Epithelial cell of esophagus (primary cell): ENCODE measurements at places on chromosomes 6 and 20.

- DNase-seq = peak; percentile 73
Observed at GRCh38 chr6:148516217-148516616, 173.6 kb downstream of the SASH1 start.

- peak; percentile 40 for DNase-seq
Observed at GRCh38 chr6:42555477-42556457, 8.1 kb upstream of the UBR2 start.

- peak; percentile 68 for DNase-seq
Observed at GRCh38 chr6:6386010-6386409, 65.5 kb upstream of the F13A1 start.

- DNase-seq = no peak
Observed at GRCh38 chr6:151796842-151797530, 10.5 kb upstream of the ESR1 start.

DNA sequence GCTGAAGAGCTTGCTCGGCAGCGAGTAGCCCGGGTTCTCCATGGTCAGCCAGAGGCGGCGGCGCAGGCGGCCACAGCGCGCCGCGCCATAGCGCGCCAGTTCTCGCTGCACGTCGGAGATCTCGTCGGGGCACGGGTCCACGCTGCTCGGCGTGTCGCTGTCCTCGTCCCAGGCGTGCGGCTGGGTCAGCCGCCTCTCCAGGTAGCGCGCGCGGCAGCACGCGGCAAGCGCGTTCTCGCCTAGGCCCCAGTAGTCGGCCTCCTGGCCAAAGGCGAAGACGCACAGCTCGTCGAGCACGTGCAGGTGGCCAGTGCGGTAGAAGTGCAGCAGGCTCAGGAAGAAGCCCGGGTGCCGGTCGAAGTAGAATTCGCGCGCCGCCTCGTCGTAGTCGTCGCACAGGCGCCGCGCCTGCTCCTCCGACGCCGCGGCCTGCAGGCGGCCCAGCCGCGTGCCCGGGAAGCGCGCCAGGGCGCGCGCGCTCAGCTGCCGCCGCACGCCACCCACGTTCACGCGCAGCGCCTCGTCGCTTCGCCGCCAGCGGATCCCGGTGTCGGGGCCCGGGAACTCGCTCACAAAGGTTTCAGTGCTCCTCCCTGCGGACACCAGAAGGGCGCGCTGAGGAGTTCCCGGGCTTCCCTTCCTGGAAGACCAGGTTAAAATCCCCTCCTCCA, 2.7 kb downstream of the KCNS1 start:
- DNase-seq = peak; percentile 61

- peak; percentile 41 for DNase-seq
Observed at GRCh38 chr6:145540741-145541140, 194.6 kb downstream of the EPM2A start.

GRCh38 chr20:61526907-61527306, 274.8 kb downstream of the CDH4 start:
- DNase-seq = no peak

GRCh38 chr6:2960935-2961334, 10.4 kb downstream of the SERPINB6 start:
- no peak for DNase-seq

GRCh38 chr6:16819752-16820151, 58.5 kb upstream of the ATXN1 start:
- DNase-seq = peak; percentile 45

- peak; percentile 52 for DNase-seq
Observed at GRCh38 chr6:90467546-90467945, 119.3 kb downstream of the MAP3K7 start.

- no peak for DNase-seq
Observed at GRCh38 chr6:135202836-135203235, 21.7 kb downstream of the MYB start.

- no peak for DNase-seq
Observed at GRCh38 chr6:101398716-101399615, 5.5 kb downstream of the GRIK2 start.

- DNase-seq = no peak
Observed at GRCh38 chr6:4849226-4850022, 73.2 kb downstream of the CDYL start.

GRCh38 chr6:124977067-124977908, 15.1 kb downstream of the RNF217 start:
- peak; percentile 46 for DNase-seq

DNA sequence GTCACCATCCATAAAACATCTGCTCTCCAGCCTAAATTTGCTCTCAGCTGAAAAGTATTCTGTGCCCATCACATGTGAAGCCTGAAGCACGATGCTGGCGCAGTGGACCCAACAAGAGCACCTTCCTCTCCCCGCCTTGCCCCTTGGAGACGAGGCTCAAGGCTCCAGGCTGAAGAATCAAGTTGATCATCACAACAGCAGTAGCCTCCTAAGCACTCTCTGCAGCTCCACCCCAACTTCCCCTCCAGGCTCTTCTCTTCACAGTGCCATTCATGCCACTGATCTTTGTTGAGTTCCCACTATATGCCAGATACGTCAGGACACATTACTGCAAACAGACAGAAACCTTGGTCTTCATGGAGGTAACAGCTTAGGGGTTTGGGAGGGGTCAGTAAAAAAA, 41.6 kb upstream of the ZNF217 start:
- DNase-seq = no peak

DNA sequence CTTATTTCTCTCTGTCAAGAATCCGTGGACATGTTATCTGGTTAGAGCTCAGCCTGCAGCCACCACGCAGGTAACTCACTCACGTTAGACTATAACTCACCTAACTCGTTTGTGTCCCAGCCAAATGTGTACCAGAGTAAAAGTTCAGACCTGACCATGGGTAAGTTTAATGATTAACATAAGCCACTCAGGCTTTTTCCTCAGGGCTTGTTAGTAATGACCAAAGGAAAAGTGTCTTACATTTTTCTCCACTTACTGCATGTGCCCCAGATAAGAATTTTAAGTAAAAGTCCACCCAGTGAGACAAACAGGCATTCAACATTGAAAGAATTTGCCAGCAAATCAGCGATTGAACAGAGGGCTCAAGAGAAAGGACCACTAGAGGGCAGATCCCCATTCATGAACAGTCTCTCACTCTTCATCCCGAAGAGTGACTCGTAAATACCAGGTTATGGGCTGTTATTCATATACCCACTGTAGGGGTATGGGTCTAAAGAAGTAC, at the start of gene PKHD1:
PKHD1 (minus strand) TSS at position 116 of the 502 bp plus-strand sequence. CDS start 2,680 bp downstream, outside the sequence.
- peak; percentile 49 for DNase-seq

DNA sequence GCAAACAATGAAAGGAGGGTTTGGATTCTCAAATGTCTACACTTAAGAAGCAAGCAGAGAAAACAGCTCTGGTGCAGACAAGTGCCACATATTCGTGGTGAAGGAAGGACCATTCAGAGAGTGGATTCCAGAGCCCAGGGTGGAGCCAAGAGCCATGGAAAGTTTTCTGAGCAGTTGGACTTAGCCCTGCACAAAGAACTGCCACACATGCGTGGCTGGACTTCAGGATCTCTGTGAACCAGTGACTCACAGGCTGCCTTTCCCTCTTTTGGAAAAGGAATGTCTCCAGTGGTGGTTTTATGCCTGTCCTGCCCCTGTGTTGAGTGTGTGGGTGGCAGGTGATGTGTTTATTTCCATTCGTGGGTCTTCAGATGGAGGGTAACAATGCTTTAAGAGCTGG, 489.5 kb downstream of the CDH26 start:
- no peak for DNase-seq

DNA sequence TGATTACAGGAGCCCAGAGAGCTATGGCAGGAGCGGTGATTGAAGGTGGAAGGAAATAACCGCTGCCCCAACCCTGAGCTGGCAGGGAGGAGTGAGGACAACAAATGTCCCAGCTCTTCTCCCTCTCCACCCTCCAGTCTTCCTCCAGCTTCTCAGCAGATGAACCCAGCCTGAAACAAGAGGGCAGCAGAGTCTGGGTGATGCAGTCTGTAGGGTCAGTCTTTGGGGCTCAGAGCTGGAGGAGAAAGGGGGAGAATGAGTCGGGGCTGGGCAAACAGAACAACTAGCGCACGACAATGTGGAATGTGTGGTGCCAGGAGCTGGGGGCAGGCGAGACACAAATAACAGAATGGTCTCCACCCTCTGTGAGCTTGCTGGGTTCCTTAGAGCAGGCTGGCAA, 4.5 kb upstream of the GUCA1A start:
- DNase-seq = no peak
